HEK293T (cell line): ENCODE measurements at places on chromosomes 1 and 21.

DNA sequence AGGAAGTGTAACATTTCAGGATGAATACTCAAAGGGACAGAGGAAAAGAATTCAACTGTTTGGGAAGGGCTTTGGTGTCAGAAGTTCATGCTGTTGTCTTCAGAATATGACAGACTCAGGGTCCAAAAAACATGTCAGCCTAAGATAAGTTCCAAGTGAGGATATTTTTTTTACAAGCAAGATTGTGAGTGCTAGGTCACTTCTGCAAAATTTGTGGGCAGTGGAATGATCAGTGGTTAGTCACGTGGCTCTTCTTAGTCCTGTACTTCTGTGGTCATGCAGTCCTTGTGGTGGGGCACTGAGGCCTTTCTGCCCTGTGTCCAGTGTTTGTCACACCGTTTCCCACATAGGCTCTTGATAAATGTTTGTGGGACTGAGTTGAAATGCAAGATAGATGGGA lies 5.2 kb downstream of the RGL1 start:
- no peak for DNase-seq

DNA sequence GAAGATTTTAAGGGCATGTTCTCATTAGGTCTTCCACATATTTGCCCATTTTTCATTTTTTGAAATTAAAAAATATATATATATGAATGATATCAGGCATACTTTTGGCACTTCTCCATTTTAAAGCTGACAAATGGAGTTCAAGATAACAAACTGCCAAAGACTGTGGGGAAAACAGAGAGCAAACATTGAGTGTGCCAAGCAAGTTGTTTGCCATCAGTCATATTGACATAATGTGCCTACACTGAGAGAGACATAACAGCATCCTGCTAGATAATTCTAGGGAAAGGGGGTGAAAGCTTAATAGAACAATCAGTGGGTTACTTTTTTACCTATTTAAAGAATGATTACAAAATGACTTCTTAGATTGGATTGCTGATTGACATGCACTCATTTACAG lies 529.4 kb upstream of the CXADR start:
- DNase-seq: no peak

GRCh38 chr1:1371364-1371745 lies 3.7 kb downstream of the AURKAIP1 start:
- no peak for DNase-seq

DNA sequence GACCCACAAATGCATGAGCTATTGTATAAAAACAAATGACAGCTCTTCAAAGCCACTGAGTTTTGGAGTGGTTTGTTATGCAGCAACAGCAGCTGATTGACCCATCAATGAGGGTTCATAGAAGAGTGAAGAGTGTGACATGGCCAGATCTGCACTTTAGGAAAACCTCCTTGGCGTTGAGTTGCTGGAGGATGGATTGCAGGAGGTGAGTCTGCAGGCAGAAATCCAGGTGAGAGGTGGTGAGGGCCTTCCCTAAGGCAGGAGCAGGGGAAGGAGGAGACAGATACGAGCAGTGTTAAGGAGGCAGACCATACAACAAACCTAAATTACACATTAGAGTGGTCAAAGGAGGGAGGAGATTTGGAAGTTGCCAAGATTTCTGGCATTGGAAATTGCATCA lies 169.3 kb upstream of the CSF3R start:
- DNase-seq: no peak

DNA sequence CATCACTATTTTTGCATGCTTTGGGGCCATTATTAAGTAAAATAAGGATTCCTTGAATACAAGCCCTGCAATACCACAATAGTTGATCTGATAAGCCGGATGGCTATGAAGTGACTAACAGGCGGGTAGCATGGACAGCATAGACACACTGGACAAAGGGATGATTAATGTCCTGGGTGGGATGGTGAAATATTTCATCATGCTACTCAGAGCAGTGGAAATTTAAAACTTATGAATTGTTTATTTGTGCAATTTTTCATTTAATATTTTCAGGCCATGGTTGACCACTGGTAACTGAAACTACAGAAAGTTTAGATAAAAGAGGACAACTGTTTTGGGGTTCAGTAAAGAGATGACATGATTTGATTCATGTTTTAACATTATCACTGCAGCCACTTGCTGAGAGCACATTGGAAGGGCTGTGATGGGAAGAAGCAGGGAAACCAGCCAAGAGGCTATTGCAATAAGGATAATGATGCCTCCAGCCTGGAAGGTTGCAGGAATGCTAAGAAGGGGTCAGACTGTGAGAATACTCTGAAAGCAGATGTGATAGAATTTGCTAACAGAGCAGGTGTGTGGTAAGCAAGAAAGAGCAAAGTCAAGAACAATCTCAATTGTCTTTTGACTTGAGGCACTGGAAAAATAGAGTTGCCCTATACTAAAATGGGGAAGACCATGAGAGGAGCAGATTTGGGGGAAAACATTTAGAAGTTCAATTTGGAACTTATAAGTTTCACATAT lies 62.5 kb upstream of the TNFSF4 start:
- no peak for DNase-seq

GRCh38 chr1:156083800-156084790 lies 1.8 kb upstream of the MEX3A start:
- DNase-seq: no peak

GRCh38 chr1:1678581-1679380 lies 13.8 kb downstream of the SLC35E2B start:
- no peak for DNase-seq

DNA sequence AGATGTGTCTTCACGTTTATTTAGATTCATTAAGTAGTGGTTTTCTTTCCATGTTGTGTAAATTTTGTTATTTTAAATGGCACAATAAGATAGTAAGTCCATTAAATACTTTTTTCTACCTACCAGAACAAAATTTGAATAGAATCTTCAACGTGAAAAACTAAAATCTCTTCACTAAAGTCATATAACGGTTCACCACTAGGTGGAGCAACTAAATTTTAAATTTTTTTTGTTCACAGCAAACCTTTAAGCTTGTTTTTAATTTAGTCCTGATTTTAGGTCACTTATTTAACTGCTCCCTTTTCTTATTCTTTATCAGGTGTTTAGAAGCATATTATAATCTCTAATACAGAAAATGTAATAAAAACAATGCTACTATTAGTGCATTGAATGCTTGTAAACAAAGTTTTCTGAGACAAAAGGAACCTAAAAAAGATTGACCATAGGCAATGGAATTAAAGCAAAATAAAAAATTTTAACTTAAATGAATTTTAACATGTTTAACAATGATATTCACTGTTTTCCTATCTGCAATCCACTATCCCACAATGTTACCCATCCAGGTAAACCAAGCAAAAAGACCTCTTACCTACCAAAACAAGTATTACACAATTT lies 28.3 kb upstream of the PKN2 start:
- peak; percentile 19 for DNase-seq

DNA sequence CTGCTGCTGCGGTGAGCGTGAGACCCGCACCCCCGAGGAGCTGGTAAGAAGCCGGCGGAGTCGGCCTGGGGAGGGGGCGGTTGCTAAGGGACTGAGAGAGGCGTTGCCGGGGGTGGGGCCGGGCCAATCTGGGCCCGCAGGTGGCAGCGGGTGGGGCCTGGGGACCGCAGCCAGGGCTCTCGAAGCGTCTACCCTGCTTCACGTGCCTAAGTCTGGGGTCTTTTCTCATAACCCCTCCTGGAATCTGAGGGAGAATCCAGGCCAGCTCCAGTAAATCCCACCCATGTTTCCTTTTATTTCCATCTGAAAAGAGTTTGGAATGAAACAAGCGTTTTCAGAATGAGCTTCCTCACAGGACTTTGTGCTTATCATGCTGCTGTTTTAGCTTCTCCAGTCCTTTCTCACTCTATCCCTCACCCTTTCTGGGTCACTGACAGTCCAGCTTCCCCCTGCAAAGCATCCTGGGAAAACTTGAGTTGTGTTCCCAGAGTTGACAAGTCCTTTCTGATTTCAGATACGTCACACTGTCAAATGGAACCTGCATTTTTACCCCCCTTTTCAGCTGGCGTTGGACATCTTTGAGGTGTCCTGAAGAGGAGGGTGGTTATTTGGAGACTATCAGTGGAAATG lies 431 bp downstream of the CLCN6 start:
- DNase-seq: no peak

DNA sequence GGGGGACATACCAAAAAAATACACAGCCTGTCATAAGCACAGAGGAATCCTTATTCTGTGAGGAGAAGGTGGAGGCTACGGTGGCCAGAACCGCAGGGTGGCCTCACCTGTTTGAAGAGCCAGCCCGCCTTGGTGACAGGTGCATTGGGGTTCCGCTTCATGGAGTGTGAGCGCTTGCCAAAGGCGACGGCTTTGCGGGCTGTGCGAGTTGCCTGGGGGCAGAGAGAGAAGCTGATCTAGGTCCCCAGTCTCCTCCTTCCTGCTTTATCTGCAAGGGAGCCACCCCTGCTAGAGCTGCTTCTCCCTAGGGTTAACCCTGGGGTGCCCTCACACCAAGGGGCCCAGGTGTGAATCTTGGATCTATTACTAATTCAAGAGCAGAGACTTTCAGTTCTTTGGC lies 54.3 kb upstream of the GOLT1A start:
- DNase-seq: no peak

- DNase-seq: peak; percentile 63
Measured at GRCh38 chr1:116878804-116879477, 30.8 kb upstream of the PTGFRN start.

DNA sequence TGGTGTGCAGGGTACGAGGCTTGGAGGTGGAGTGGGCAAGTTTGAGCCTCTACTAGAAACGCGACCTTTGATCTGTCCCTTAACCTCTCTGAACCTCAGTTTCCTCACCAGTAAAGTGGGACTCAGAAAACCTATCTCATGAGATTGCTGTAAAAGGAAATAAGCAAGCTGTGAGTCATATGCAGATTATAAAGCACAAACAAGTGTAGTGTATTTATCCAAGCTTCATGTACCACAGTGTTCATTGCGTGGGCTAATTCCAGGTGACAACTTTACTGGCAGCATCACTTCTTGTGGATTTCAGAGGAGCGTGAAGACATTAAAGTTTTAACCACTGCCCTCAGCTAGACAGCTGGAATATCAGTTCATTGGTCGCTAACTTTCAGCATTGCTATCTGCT lies 44.4 kb downstream of the ZNF697 start:
- no peak for DNase-seq

DNA sequence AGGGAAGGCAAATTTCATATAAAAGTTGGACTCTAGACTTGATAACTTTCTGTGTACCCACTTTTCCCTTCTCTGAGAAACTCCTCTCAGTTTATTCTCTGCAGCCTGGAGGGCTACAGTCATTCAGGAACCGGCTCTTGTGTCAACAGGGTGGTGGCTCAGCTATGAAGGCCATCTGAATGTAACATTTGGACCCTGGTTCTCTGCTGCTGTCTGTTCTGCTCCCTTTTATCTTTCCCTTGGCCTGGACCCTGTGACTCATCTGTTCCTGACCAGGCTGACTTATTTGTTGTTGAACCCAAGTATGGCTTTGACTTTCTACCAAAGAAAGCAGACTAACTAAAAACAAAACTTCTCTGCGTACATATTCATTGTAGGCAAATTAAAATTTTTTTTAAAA lies 75.4 kb downstream of the CENPF start:
- no peak for DNase-seq

DNA sequence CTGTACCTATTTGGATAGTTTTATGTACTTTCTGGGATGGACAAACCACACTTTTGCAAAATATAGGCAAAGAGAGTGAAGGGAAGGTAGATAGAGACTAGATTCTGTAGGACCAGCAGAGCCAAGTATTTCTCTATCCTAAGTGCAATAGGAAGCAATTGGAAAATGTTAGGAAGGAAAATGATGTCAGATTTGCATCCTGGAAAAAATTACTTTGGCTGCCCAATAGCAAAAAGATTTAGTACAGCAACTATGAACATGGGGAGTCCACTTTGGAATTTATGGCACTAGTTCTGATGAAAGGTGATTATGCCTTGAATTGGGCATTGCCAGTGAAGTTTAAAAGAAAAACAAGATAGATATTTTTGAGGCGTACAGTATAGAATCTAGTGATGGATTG lies 50.7 kb upstream of the CACYBP start:
- DNase-seq: no peak

DNA sequence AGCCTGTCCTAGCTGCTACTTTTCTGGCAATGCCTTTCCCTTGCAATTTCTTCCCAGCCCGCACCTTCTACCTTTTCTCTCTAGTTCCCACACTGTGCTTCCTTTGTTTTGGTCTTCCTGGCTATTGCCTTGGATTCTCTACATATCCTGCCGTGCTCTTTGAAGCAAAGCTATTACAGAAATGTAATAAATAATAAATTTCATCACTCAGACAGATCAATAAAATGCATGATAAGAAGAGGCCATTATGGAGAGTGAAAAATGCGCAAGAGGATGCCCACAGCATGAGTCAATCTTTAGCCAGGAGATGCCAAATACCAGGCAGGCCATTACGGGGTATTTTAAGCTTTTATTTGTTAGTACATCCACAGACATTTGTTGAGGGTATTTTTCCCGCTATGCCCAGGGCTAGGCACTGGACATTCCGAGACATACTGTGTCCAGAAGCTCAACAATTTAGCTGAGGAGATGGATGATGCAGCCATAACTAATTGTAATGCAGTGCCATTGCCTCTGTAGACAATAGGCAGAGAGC lies 163.6 kb downstream of the ST6GALNAC3 start:
- DNase-seq: no peak

GRCh38 chr21:46128933-46129571 lies 26.3 kb downstream of the FTCD start:
- DNase-seq: no peak
